ENCODE measurements at places on chromosomes 6 and 20. TPM values are rescaled to one million over a fixed set of nuclear protein-coding genes. Genes with fewer than 3 reads are reported as not detected.

- H3K36me3 ChIP-seq, result no peaks in the 10 kb centered on the region
- DNase-seq, result no peak
- no peaks in the 10 kb centered on the region for H3K27me3 ChIP-seq
- H3K4me3 ChIP-seq, result no peak overlapping the region
- H3K27ac ChIP-seq, result no peak overlapping the region
These were observed 12.7 kb downstream of the KCNS1 start for GRCh38 chr20:45088247-45088646.

DNA sequence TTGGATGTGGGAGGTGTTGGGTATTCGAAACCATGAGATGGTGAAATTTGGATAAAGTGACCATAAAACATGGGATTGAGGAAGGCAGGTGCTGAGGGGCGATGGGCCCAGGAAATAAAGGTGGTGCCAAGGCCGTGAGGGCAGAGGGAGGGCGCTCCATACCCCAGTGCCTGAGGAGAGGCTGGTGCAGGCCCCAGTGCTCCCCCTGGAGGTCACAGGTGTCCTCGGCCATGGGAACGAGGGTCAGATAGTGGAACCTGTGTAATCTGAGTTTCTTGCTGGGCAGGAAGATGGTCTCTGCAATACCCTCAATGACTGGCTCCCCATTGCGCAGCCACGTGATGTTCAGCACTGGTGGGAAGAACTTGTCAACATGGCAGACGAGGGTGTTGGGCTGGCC, 16.2 kb downstream of the HLA-DPB1 start:
- no peak overlapping the region for H3K4me3 ChIP-seq
- no peaks in the 10 kb centered on the region for H3K27me3 ChIP-seq
- peak; percentile 91 for DNase-seq
- no peak overlapping the region for H3K27ac ChIP-seq
- no peaks in the 10 kb centered on the region for H3K36me3 ChIP-seq
- H3K4me1 ChIP-seq, result no peaks in the 10 kb centered on the region

DNA sequence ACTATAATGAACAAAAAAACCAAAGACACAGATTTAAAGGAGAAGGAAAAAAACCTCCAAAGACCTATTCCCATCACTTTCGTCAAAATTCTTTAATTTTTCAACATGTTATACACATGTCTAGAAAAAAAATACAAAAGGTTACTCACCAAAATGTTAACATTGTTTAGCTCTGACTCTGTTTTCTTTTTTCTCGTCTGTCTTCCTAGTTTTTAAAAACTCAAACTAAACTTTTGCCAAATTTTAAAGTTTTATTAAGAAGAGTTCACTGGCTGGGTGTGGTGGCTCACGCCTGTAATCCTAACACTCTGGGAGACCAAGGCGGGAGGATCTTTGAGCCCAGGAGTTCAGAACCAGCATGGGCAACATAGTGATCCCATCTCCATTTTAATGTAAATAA, 10.8 kb downstream of the MCUR1 start:
- peaks cover 24% of the 10 kb centered on the region for H3K36me3 ChIP-seq
- H3K4me1 ChIP-seq, result no peaks in the 10 kb centered on the region
- no peak overlapping the region for H3K27ac ChIP-seq
- no peak overlapping the region for H3K4me3 ChIP-seq
- DNase-seq, result no peak

Gene LY6G5C
- total RNA-seq, result 1.2 TPM

GRCh38 chr20:63693083-63693732, 3.2 kb upstream of the TNFRSF6B start:
- no peaks in the 10 kb centered on the region for H3K27me3 ChIP-seq
- DNase-seq, result no peak
- no peak overlapping the region for H3K27ac ChIP-seq
- no peak overlapping the region for H3K4me3 ChIP-seq
- peaks cover 3% of the 10 kb centered on the region for H3K36me3 ChIP-seq

Gene RFX6
- not detected for total RNA-seq

GRCh38 chr20:14916360-14916920, 579.0 kb upstream of the FLRT3 start:
- H3K4me1 ChIP-seq, result no peaks in the 10 kb centered on the region
- H3K27me3 ChIP-seq, result no peaks in the 10 kb centered on the region
- DNase-seq, result no peak
- no peak overlapping the region for H3K27ac ChIP-seq
- H3K36me3 ChIP-seq, result no peaks in the 10 kb centered on the region

GRCh38 chr6:131741688-131742393, 31.0 kb upstream of the CTAGE9 start:
- DNase-seq, result no peak
- no peaks in the 10 kb centered on the region for H3K4me1 ChIP-seq
- H3K27ac ChIP-seq, result no peak overlapping the region
- H3K27me3 ChIP-seq, result no peaks in the 10 kb centered on the region
